Psoas muscle (tissue), 8 donors: ENCODE measurements at places on chromosomes 3 and 15. TPM values are rescaled to one million over a fixed set of nuclear protein-coding genes. Genes with fewer than 3 reads are reported as not detected.

DNA sequence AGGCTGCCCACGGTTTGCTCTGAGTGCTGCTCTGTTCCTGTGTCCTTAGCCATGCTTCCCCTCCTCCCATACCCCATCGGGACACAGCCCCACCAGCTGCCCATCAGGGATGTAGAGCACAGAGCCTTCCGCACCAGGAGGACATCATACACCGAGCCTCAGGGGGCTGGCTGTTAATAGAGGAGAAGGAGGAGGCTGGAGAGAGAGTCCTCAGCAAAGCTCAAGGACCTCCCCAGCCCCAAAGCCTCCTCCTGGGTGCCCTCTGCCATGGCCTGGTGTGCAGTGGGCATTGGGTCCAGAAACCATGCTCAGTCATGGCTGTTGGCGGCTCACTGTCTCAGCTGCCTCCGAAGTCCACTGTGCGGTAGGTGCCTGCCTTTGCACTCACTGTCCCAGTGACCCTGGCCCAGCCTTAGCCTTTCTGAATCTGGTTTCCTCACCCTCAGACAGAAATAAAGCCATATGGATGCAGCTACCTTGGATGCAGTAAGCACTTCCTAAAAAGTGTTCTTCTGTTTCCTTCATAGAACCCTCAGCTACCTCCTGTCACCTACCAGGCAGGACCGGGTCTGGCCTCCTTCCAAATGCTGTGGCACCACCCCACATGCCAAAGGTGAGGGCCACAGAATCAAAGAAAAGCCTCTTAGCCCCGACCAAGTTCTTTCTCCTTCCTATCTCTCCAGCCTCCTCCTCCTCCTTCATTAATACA lies 53.9 kb downstream of the ACAD9 start:
- no peak for DNase-seq

DNA sequence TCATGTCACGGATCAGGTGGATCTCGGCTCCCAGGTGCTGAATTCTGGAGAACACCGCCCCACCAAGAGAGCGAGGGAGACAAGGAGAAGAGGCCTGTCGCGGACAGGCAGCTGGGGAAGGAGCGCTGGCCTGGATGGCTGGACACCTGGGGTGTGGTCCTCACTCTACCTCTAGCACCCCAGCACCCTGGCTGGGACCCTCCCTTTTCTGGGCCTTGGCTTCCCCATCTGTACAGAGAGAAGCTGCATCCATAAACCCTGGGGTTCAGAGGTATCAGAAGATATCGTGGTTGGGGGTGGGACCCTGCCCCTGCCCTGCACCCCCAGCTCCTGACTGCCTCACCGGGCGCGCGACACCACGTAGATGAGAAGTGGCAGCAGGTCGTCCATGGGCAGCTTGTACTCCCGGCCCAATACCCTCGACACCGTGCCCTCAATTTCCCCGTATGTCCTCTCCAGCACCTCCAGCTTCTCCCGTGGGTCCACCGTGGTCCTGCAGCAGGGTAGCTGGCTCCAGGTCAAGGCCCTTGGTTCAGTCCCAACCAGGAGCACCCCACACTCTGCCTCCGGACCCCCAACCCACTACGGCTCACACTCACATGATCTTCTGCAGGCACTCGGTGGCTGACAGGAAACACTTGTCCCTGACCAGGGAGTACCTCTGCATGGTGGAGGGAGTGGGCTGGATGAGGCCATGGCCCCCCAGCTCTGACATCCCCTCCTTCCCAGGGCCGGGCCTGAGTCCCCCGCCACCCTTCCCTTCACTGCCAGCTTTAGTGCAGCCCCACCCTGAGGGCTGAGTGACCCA lies 21.7 kb downstream of the ALS2CL start:
- DNase-seq, result no peak

DNA sequence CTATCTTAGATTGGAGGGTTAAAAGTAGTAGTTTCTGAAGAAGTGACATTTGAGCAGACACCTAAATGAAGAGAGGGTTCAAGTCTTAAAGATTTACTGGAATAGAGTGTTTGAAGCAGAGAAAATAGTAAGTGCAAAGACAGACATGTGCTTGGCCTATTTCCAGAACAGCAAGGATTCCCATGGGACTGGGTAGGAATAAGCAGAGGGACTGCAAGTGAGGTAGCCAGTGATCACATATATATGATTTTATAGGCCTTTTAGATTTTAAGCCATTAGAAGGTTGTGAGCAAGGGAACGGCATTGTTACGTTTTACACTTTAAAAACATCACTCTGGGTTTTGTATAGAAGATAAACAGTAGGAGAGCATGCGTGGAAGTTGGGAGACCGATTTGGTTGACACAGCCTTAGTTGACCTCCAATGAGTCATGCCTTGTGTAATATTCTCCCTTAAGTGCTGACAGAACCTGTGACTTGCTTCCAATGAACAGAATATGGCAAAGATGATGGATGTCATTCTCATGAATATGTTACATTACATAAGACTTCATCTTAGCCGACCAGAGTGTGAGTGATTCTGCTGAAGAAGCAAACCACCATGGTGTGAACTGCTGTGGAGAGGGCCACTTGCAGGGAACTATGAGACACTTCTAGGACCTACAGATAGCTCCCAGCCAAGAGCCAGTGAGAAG lies 37.1 kb upstream of the SLC4A7 start:
- DNase-seq, result no peak

- DNase-seq, result no peak
These were observed 486 bp downstream of the SAMMSON start for GRCh38 chr3:70000028-70000410.

GRCh38 chr15:57190208-57190607 lies 186.1 kb upstream of the CGNL1 start:
- DNase-seq, result no peak

GRCh38 chr3:46835054-46835453 lies 28.2 kb downstream of the MYL3 start:
- DNase-seq, result no peak

GRCh38 chr3:186273586-186273985 lies 88.4 kb downstream of the DGKG start:
- DNase-seq, result no peak

GRCh38 chr3:185308126-185308754 lies 54.4 kb upstream of the EHHADH start:
- DNase-seq, result no peak

- DNase-seq, result peak; percentile 61
These were observed 16.3 kb upstream of the FBLN2 start for GRCh38 chr3:13532631-13533030.

GRCh38 chr3:54969652-54970051 lies 41.8 kb upstream of the LRTM1 start:
- DNase-seq, result no peak

- no peak for DNase-seq
These were observed 222.0 kb upstream of the IL12A start for GRCh38 chr3:159766563-159767185.

- DNase-seq, result no peak
These were observed 49.9 kb downstream of the PARP15 start for GRCh38 chr3:122627301-122627700.

DNA sequence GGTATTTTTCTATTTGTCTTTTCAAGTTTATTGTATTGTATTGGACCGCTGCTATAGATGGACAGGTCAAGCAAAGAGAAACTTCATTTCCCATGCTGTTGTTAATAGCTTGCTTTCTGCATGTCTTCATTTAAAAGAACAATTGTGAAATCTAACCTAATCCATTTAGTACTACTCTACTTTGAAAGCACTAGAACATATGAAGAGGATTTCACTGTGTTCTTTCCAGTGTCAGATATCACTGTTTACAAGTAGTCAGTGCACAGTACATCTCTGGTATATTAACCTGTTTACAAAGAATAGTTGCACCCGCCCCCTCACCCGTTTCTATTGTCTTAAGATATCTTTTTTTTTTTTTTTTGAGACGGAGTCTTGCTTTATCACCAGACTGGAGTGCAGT lies 21.8 kb upstream of the EDEM1 start:
- DNase-seq, result no peak

DNA sequence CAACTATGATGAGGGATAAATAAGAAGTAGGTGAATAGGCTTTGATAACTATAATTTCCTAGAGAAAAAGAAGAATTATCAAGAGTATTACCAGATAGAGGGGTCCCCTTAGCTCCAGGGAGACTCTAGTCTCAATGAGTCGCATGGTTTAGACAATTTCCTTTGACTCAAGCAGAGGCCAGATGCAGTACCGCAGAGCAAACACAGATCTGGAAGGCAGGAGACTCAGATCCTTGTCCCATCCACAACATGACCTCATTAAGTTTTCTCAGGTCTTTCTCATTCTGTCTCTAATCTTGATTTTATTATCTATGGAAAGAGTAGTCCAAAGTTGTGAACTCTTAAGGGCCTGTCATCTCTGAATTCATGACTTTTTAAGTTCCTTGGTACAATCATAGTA lies 987.9 kb downstream of the NTRK3 start:
- DNase-seq, result no peak

DNA sequence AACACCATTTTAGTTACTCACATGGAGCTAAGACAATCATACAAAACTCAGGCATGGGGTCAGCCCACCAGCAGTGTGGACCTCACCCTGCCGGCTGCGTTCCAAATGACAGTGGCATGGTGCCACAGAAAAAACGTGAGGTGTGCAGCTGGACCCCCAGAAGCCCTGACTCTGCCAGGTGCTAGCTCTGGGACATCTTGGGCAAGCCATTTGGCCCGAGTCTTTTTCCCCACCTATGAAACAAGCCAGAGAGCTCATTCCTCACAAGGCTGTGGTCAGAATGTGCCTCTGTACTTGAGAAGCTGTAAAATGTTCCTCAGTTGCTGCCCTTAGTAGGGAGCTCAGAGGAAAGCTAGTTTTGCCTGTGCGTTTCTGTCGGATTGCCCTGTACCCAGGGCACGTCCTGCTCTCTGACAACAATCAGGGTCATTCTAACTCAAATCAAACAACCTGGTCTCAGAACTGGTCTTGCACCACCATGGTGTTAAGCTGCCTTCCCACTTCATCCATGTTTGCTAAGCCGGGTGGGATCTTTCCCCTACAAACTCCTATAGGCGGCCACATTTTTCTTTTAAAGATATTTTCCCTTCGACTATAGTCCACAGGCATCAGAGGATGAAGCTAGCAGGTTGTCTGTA lies 44.9 kb downstream of the LIPC start:
- DNase-seq, result no peak

GRCh38 chr3:185937689-185938374 lies at the start of gene TRA2B:
Gene TRA2B (minus strand): TSS chr3:185938014. CDS start chr3:185937860, 154 bp downstream.
- DNase-seq, result peak; percentile 99

DNA sequence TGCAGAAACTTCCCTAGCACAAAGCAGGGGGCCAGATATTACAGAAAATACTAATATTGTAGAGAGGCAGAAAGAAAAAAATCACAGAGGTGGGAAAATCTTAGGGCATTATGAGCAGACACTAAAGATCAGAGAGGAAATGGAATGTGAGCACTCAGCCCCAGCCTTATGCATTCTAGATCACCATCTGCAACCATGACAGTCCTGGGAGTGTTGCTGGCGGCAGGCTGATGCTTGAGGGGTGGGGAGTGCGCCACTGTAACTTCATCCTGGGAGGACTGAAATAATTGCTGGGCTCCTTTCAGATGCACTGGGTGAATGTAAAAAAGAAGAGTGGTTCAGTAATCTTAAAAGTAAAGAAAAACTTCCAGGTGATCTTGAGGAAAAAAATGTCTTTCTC lies 427.6 kb upstream of the SEMA6D start:
- no peak for DNase-seq

GRCh38 chr15:19944261-19944888 lies 597.2 kb downstream of the GOLGA6L6 start:
- no peak for DNase-seq

GRCh38 chr3:136989781-136990524 lies 32.2 kb downstream of the IL20RB start:
- no peak for DNase-seq

DNA sequence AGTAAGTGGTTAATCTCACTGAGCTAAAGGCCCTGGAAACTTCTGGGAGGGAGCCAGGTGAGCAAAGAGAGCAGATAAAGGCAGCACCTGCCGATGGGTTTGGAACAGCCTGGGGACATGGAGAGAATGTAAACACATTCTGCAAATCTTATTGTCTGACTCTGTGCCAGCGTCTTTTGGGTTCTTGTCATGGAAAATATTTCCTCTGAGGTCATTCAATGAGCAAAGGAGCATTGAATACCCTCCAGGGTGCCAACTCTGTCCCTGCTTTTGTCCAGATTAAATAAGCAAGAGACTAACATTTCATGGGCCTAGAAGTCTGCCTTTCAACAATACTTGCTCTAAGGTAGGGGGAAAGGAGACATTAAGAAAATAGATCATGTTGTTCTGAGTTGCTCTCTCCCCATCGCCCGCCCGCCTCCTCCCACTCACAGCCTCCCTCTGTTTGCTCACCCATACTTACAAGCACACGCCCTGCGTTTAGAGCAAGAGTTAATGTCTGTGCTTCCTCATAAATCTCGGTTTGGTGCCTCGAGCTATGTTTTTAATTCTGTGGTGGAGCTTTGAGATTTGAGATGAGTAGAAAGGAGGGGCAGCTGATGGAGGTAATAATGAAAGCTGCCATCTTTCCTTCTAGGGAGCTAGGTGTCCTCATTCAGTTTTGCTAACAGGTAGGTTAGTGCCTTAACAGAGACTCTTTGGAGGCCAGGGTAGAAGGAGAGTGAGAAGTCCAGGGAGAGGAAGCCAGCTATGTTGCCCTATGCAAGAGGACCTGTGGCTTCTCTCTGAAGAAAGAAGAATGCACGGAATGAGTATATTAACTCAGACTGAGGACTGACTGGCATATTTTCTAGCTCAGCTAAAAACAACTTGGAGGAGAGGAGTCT lies 132.9 kb downstream of the TPRG1 start:
- no peak for DNase-seq

DNA sequence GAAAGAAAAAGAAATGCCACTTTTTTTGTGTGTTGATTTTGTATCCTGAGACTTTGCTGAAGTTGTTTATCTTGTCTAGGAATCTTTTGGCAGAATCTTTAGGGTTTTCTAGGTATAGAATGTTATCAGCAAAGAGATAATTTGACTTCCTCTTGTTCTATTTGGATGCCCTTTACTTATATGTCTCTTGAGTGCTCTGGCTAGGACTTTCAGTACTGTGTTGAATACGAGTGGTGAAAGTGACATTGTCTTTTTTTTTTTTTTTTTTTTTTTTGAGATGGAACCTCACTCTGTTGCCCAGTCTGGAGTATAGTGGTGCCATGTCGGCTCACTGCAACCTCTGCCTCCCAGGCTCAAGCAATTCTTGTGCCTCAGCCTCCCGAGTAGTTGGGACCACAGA lies 64.7 kb upstream of the NPHP3 start:
- no peak for DNase-seq

GRCh38 chr3:183497313-183497712 lies 58.2 kb downstream of the KLHL6 start:
- no peak for DNase-seq

DNA sequence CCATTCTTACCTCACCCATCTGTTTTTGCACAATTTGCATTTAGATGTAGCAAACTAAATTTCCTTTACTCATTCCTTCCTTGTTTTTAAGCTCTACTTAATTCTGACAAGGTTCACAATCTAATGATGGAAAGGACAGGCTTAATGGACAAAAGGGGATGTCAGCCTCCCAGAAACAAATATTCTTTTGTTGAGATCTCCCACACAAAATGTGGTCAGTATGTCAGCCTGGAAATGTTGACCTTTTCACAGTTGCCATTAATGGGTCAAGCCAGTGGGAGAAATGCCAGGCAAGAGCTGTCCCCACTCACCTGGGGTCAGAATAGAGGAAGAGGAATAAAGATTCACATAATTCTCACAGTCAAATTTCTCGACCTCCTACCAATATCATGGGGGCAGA lies 27.0 kb downstream of the WWTR1 start:
- DNase-seq, result no peak

The CMC1 gene
- 14.9 TPM for total RNA-seq

The CLDN11 gene
- total RNA-seq, result 2.3 TPM

The GRK7 gene
- 0.16 TPM for total RNA-seq

The CSPG5 gene
- 0.18 TPM for total RNA-seq

The MYEF2 gene
- total RNA-seq, result 1.3 TPM

The ANKRD34C gene
- total RNA-seq, result not detected
